ENCODE measurements at places on chromosomes 13 and 19.

GRCh38 chr13:38824342-38824741 is 137.5 kb downstream of the FREM2 start:
- DNase-seq, result no peak

DNA sequence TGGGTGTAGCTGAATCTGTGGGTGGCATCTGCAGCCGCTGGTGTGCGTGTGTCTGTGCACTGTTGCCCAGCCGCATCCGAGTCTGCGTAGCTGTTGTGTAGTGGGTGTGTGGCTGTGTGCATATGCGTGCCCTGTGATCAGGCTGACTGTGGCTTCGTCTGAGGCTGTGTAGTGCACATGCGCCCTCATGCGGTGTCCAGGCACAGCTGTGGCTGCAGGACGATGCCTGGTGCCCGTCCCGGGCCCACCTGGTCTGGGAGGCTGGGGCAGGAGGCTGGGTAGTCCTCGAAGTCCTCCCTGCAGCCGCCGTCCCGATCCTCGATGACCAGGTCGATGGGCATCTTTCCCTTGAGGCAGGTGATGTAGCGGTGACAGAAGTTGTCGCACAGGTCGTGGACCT is 4.9 kb downstream of the MEIS3 start:
- DNase-seq, result no peak

DNA sequence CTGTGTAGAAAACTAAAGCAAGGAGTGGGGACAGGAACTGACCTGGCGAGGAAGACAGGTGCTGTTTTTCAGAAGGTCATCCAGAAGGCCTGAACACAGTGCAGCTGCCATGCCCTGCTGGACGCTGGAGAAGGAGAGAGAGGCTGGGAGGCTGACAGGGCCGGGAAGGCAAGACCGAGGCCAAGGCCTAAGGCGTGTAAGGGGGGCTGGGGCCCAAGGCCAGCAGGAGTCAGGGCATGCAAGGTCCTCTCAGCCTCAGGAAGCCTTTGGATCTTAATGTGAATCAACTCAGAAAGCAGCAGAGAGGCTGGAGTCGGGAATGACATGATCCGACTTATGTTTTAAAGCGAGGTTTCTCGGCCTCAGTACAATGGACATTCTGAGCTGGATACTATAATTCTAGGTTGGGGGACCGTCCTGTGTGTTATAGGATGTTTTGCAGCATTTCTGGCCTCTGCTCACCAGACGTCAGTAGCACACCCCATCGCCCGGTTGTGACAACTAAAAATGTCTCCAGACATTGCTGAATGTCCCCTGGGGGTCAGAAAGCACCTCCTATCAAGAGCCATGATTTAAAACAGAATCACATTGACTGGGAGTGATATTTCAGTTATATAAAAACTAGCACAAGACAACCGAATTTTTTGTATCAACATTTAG is 530.4 kb downstream of the MYO16 start:
- no peak for DNase-seq

- no peak for DNase-seq
Observed at GRCh38 chr19:4322942-4323665, 15.5 kb downstream of the STAP2 start.

DNA sequence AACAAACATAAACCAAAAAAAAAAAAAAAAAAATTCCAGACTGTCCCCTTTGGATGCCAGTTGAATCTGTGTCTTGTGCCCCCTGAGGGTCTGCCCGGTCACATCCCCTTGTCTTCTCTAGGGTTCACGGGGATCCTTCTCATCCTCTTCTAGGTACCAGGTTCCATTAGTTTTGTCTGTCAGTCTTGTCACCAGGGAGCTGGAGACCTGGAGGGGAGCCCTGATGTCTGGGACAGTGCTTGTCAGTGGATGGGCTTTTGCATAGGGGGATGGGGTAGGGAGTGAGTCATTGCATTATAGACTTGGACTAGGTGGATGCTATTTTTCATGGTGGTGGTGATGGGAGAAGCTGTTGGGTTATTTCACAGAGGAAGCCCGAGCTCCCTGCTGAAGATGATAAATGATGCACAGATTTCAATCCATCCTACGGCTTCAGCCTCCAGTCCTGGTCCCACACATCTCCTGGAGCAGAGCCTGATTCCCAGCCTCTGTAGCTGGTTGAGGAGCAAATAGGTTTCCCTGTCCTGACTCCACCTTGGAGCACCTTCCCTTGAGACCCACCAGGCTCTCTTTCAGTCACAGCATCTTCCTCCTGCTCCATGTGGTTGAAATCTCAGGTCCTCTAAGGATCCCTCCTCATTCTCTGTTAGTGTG is 26.0 kb downstream of the WTIP start:
- DNase-seq, result no peak

DNA sequence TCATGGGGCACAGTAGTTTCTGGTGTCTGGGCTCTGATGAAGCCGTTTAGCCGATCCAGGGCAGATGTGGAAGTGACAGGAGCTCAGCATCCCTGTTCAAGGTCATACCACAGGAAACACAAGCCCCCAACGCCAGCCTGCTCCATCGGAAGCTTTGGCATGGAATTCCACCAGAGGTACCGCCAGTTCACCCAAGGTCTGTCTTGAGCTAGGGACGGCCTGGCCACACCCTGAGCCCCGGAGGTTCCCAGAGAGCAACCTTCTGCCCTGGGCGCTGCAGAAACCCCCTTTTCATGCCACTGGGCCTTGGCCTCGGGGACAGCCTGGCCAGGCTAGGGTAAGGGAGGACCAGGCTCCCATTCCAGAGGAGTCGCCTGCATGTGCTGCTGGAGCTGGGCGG is 39.4 kb upstream of the TPM4 start:
- no peak for DNase-seq

- DNase-seq, result no peak
Observed at GRCh38 chr19:38831142-38831605, 420 bp downstream of the ECH1 start.

- no peak for DNase-seq
Observed at GRCh38 chr19:51194527-51195315, 30.2 kb upstream of the CD33 start.
